ENCODE measurements at places on chromosomes 6 and 20. TPM values are rescaled to one million over a fixed set of nuclear protein-coding genes. Genes with fewer than 3 reads are reported as not detected.

PPP1R3G gene
- total RNA-seq: 1.3 TPM

SLA2 gene
- 0.02 TPM for total RNA-seq

ZFP64 gene
- 27.2 TPM for total RNA-seq

KHDC1L gene
- not detected for total RNA-seq

Data from M059J (cell line).